ENCODE measurements at places on chromosomes 7 and 10.

DNA sequence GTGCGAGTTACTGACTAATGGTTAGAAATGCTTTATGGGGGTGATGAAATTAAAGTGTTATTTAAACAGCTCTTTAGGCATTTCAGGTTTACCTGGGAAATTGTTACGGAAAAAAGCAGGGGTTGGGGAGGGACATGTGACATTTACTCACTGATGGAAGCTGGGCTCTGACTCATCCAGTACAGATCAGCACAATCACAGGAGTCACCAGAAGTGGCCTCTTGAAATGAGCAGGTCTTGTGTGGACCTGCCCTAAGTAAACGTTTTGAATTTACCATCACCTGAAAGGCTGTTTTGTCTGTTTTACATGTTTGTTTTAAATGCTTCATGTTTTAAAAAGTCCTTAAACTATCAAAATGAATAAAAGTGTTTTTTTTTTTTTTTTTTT lies 2.3 kb downstream of the GLRX3 start:
- DNase-seq = no peak

- no peak for DNase-seq
These were observed 160.2 kb downstream of the ARHGAP12 start for GRCh38 chr10:31768467-31768866.

DNA sequence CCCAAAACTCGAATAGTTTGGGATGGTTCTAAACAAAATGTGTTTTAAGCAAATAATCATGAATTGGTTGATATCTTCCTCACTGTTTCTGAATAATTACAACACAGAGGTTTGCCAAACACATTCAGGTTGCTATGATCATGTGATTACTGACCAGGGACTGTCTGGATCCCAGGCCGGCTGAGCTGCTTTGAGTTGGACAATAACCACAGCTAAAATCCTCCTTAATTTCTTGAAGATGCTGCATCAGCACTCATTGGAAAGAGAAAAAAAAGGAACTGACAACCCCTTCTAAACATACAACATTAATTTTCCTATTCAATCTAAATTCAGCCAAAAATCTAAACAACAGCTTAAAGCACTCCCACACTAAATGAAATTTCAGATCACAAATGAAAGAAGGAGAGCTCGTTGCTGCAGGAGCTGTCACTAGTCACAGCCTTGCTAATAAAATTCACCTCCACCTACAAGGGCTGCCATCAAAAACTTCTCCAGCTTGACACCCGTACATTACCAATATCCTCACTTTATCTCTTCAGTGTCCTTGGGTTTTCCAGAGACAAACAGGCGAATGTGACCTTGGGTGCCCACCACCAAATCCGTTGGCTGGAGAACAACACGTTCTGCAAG lies 560.2 kb downstream of the KCNMA1 start:
- DNase-seq = no peak

DNA sequence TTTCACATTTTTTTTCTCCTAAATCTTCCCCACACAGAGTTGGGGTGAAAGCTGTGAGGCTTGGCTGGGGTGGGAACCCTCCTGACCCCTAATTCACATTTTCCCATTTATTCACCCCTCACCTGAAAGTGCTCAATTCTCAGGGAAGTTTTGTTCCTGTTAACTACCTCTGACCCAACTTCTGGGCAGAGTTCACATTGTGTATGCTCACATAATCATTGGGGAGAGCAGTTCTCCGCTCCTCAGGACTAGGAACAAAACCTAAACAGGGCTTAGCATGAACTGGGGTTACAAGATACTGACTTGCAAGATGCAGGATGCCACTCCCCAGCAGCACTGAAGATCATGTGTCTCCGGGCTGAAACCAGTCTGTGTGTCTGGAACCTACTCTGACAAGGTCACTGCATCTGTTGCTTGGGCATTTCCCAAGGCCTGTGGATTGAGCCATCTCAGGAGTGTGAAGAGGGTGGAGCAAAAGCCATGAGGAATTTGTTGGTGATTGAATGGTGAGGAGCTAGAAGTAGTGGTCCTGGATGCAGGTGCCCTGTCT lies 258.1 kb upstream of the IGFBP3 start:
- DNase-seq = no peak

DNA sequence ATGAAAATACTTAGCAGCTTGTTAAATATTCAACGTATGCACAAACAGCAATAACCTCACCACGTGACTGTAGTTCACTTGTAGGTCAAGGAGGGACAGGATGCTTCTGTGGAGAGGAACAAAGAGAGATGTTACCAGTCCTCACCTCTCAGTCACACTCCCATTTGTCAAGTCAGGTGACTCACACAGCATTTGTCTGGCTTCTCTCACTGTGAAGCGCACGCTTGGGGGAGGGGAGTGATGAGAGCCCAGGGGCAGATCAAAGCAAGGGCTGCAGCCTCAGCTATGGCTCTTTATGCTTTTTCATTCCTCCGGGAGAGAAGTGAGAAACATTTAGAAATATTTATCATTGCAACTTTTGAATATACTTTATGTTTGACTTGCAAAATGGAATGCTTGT lies 2.9 kb upstream of the RBM20 start:
- no peak for DNase-seq

DNA sequence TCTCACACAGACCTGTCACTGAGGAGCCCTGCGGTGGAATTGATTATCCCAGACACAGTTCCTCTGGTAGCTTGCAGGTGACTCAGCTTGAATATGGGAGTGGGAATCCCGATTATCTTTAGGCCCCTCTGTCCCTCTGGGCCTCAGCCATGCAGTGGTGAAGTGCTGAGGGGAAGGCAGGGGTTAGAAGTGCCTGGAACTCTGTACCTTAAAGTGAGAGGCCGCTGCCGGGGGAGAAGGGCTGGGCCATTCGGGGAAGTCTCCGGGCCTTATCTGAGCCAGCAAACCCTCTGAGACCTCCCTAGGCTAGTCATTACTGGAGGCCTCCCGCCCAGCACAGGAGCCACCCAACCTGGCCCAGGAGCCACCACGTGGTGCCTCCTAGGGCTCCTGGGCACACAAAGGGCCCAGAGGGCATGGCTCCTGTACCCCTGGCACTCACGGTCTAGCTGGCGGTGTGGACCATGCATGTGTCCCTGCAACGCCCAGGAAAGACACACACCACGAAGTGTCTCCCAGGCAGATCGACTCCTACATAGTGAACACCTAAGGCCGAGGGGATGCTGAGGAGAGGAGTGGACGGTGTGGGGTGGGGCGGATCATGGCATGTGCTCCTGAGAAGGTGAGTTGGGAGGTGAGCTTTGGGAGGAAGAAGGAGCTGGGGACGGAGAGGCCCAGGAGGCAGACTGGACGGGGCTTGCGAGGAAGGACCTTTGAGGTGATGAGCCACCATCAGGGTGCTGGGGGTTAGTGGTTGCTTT lies 56.2 kb downstream of the HK1 start:
- DNase-seq = no peak

- DNase-seq = no peak
These were observed 101.2 kb upstream of the PALS2 start for GRCh38 chr7:24472093-24472492.

- DNase-seq = no peak
These were observed 187.8 kb downstream of the GNAT3 start for GRCh38 chr7:80324032-80324431.

DNA sequence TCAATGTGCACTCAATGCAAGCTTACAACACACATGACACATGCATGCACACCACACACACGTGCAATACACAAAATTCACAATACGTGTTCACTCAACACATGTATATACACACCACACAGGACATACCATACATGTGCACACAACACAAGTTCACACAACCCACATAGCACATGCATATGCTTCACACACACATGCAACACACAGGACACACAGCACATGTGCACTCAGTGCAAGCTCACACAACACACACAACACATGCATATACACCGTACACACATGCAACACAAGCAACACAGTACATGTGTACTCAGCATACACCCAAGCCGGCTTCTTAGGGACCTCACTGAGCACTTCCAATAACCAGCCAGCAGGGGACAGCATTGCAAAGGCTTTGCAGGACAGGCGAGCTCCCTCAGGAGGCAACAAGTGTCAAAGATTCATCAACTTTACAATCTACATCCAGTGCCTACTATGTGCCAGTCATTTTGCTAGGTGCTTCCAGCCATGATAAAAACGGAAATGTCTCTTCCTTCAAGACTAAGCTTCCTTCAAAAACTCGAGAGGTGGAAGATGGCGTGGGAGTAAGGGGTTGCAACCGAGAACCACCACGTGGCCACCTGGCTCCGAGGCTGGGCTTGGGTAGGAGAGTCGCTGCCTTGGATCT lies 61.1 kb downstream of the JCAD start:
- DNase-seq = peak; percentile 67

GRCh38 chr7:135557455-135558336 lies at the start of gene NUP205:
Gene NUP205, plus strand, starts transcription at chr7:135557917. Its CDS starts 28 bp downstream, at chr7:135557945.
- peak; percentile 89 for DNase-seq

All from hippocampal formation (tissue), 2 donors.